ENCODE measurements at places on chromosomes 7 and 10.

DNA sequence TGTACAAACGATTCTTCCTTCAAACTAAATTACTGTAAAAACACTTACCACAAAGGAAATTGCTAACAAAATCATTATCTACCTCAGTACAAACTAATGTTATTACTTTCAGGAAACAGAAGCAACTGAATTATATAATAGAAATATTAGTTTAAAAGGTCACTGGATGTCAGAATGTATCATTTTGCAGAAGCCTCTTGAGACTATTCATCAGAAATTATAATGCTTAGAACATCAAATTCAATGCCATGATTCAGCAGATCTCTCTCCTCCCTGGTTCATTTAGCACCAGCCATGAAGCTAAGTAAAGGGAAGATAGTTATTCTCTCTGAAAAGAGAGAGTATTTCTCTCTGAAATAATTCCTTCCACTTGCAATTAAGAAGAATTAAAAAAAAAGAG is 223.3 kb downstream of the IMMP2L start:
- DNase-seq: no peak

DNA sequence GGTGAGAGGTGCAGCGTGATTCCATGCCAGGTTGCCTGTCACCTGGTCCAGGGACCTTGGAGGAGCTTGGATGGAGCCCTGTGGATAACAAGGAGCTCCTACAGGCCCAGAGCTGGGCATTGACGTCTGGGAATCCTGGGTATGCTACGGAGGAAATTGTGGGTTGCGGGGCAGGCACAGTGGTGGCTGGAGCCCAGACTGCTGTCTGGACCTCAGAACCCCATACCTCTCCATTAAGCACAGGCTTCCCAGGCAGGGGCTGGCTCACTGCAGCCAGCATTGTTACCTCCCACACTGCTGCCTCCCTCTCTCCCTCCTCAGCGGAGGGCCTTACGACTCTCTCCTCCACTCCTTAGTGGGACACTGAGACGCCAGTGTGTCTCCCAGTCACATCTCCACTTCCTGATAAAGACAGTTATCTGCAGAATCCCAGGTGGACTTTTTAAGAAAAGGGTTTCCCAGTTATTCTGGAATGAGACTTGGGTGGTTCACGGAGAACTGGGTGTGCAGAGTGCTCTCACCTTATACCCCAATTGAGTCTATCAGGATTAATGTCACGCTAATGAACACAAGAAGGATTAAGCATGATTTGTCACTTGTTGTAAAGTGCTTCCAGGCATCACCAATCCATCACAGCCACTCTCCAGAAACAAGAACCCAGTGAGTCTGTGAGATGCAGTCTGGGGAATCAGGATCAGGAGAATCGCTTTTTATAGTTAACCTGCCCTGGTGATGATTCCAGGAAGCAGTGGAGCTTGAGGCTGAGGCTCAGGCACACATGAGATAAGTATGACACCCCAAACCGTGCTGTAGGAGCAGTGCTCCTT is 309.4 kb downstream of the RPS24 start:
- no peak for DNase-seq

GRCh38 chr10:70729763-70730357 is 55.3 kb downstream of the TBATA start:
- no peak for DNase-seq

DNA sequence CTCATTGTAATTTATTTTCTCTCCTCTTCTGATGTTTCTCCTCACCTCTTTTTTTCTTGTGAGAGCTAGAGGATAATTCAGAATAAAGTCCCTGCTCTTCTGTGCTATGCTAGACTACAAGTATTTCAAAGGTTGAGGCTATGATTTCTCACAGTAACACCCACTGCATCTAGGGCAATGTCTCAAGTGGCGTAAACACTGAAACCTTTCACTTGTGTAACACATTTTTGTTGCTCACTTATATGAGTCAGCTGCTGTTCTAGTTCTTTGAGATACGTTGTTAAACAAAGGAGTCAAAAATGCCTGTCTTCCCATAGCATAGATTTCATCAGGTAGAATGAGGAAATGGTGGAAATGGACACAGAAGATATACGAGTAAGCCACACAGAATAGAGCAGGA is 305.1 kb upstream of the PITRM1 start:
- no peak for DNase-seq

GRCh38 chr7:80244206-80244916 is 109.7 kb downstream of the GNAI1 start:
- DNase-seq: no peak

DNA sequence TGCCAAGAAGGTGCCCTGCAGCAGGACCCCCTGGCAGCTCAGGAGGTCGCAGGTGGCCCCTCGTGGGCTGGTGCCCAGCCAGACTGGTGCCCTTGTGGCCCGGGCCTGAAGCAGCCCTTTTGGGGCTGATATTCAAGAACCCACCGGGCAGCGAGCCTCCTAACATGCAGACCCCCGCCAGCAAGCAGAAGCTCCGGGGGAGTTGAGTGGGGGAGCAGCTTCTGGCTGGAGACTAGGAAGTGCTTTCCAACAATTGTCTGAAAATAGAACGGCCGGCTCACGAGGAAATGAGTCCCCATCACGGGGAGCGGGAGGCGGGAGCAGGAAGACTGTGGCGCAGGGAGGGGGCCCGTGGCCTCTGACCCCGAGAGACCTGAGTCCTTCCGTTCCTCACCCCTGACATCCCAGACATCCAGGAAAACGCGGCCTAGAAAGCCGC is 9.5 kb upstream of the INTS1 start:
- peak; percentile 68 for DNase-seq

GRCh38 chr7:21407796-21408480 is 19.9 kb upstream of the SP4 start:
- DNase-seq: no peak

DNA sequence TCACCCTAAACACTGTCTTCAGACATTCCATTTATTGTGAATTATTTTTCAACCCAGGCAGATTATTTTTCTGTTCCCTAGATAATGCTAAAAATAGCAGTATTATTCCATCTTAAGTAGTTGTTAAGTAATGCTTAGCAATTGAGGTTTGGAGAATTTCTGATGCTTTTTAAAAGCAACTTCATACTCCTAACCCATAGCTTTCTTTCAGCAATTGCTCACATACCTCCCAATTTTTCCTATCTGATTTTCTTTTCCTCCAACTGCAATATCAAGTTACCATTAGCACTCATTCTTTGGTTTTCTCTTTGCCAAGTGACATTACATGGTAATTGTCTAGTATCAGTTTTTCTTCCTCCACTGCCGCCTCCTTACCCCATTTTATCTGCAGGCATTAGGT is 104.7 kb downstream of the GPR85 start:
- DNase-seq: no peak

GRCh38 chr7:110307776-110308175 is 783.2 kb upstream of the LRRN3 start:
- no peak for DNase-seq

- no peak for DNase-seq
Measured at GRCh38 chr7:2544541-2545188, 10.7 kb downstream of the BRAT1 start.

GRCh38 chr10:80526218-80526617 is 11.5 kb upstream of the SH2D4B start:
- DNase-seq: no peak

- DNase-seq: no peak
Measured at GRCh38 chr10:10053051-10053450, 964.6 kb upstream of the CELF2 start.

GRCh38 chr10:29585488-29585976 is 49.2 kb downstream of the SVIL start:
- DNase-seq: no peak

DNA sequence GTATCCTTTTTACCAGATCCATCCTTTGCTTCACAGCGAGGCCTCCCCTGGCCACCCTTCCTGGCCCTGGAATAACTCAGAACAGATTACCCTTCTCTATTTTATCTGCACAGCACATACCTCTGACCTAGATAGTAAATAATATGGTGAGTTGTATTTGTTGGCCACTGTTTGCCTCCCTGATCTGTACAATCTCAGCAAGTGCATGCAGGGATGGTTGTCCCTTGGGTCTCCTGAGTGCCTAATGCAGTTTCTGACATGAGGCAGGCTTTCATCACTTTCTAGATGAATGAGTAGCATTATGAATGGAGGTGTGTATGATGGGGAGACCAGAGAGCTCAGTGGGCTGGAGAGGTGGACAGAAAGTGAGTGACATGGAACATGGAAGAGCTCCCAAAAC is 525.1 kb upstream of the IGFBP3 start:
- no peak for DNase-seq
